Fibroblast of the conjunctiva (primary cell): ENCODE measurements at places on chromosomes 5 and 9.
A peak's percentile ranks its signal among the peaks of the same experiment; 100 is the strongest.

DNA sequence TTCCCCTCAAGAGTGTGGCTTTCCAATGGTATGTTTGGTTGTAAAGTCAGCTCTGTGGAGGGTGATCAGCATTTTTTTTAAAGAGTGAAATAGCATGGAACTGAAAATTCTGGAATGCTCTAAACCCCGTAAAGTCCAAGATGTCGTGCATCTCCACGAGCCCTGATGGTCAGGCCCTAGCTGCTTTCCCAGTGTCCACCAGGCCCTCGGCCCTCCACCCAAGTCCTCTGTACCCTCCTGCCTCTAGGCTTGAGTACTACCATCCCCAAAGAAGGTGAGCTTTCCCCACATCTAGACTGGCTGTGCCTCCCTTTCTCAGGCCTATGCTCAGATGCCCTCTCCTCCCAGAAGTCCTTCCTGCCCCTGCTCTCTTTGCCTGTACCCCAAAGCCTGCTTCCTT is 280.3 kb downstream of the GADD45G start:
- no peak for DNase-seq

GRCh38 chr5:96822686-96823459 is 15.1 kb upstream of the ERAP1 start:
- DNase-seq = no peak

- peak; percentile 84 for DNase-seq
Measured at GRCh38 chr9:4137234-4137633, 162.6 kb downstream of the GLIS3 start.

DNA sequence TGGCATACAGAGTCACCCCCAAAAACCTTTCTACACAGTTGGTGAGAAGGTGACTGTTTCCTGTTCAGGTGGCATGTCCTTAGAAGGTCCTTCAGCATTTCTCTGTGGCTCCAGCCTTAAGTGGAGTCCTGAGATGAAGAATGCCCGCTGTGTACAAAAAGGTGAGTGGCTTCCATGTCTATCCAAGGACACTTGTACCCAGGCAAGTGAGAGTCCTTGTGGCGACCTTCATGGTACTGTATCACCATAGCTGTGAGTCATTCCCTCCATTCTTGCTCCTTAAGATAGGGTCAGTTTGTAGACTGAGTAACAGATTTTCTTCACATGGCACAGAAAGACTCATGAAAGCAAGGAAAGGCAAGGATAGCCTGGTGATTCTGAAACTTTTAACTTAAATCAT is 63.1 kb downstream of the C7 start:
- no peak for DNase-seq

GRCh38 chr5:160450164-160450932 is 28.7 kb downstream of the PTTG1 start:
- DNase-seq = no peak

GRCh38 chr9:133169102-133169501 is 5.4 kb upstream of the GBGT1 start:
- no peak for DNase-seq

GRCh38 chr9:82987370-82988189 is 75.4 kb downstream of the RASEF start:
- no peak for DNase-seq

DNA sequence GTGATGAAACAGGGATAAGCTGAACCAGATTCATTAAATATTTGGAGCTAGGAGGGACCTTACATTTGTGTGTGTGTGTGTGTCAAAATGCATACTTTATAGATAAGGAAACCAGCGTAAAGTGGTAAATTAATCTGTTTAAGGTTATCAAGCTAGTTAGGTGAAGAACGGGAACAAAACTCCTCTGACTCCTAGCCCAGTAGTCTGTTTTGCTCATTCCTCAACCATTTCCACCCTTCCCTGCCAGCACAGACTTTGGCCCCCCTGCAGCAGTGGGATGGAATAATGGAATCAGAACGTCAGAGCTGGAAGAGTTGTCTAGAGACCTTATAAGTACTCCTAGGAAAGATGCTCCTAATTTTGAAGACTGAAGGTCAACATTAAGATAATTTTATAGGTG is 6.5 kb downstream of the AGXT2 start:
- DNase-seq = no peak

- DNase-seq = no peak
Measured at GRCh38 chr5:73617510-73618279, 8.3 kb upstream of the ARHGEF28 start.

GRCh38 chr9:112846528-112847488 is 43.9 kb downstream of the SLC46A2 start:
- no peak for DNase-seq

GRCh38 chr5:64973215-64973614 is 204.5 kb downstream of the CWC27 start:
- no peak for DNase-seq

GRCh38 chr5:74378464-74378863 is 262.1 kb downstream of the ENC1 start:
- no peak for DNase-seq
